Activated CD8-positive, alpha-beta memory T cell treated with anti-CD3 and anti-CD28 coated beads for 1 hour (primary cell): ENCODE measurements at places on chromosomes 7 and 10.

GRCh38 chr7:140304191-140304799 is 94.0 kb downstream of the SLC37A3 start:
- peak; percentile 5 for DNase-seq

DNA sequence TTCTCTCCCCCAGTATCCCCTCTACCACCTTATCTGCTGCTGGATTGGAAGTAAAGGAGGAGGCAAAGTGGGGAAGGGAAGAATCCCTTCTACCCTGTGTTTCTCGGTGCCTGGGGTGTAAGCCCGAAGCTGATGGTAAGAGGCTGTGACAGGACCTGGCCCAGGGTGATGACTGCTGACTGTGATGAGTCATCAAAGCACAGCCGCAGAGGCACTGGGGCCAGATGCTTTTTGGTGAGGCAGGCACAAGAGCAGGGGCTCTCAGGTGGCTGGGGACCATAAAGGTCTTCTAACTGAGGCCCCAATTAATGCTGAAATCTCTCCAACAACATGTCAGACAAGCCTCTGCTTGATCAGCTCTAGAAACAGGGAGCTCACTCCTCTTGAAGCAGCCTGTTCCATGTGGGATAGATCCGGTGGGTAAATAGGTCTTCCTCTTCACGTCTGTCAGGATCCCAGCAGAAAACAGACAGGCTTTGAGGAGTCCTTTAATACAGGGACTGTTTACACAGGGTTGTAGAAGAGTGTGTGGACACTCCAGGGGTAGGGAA is 86.1 kb upstream of the PCBD1 start:
- no peak for DNase-seq

GRCh38 chr7:139886206-139886605 is 57.1 kb downstream of the TBXAS1 start:
- DNase-seq: no peak

DNA sequence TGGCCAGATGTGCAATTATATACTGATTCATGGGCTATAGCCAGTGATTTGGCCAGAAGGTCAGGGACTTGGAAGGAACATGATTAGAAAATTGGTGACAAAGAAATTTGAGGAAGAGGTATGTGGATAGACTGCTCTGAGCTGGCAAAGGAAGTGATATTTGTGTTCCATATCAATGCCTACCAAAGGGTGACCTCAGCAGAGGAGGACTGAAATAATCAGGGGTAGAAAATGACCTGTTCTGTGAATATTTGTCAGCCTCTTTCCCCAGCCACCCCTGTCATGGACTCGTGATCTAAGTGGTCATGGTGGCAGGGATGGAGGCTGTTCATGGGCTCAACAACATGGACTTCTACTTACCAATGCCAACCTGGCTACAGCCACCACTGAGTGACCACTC is 47.0 kb downstream of the PTPRE start:
- no peak for DNase-seq

DNA sequence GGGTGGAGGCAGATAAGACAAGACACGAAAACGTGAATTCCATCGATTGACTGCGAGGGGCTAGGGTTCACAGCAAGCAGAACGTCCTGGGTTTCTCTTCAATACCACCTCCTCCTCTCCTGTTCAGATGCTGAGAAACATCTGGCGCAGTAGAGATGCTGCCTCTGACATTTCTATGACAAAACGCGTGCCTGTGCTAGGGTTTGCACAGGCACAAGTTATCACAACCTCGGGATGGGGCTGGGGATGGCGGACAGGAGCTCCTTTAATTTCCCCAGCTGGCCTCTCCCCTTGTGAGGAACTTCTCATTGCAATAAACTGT is 99.8 kb upstream of the SVIL start:
- no peak for DNase-seq

DNA sequence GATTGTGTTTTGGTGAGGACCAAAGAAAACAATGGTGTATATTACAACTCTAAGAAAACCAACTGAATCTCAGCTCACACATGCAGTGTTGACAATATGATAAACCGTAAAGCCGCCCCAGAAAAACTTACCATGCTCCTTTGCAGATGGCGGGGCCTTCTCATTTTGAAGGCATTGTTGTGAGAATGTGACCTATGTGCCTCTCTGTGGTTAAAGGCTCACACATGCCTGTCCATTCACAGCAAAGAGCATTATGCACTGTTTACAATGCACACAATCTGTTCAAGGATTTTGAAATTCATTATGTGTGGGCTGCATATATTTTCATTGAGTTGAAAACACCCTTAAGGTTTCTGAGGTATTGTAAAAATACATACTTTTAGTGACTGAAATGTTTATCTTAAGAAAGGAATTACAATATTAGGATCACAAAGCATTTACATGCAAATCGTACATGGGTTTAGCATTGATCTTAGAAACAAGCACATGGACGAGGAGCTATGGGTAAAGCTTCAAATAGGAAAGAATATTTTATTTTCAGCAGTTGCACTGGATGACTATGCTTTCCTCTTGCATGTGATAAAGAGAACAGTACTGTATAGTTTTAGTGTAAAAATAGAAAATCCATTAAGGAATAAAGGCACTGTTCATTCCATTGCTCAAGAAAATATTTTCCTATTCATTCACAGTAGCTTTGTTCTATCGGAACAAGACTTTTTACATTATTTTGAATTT is 334.3 kb downstream of the ARL4A start:
- DNase-seq: no peak

DNA sequence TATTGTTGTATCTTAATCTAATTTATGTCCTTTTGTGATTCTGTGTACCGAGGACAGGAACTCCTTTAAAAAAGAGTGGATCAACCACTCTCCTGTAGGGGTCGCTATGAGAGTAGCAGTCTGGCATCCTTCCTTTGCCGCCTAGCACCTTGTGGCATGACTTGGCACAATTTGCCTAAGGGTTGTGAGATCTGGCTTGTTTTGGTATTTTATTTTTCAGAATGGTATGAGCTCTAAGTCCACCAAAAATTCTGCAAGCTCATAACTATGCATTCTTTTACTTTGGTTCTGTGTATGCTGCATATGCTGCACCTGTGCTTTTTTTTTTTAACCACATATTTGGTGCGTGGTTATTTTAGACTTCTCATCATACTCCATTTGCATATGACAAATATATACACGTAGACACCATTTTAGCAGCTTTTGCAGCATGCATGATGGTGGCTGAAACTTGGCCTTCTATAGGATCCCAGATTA is 112.8 kb downstream of the CDK14 start:
- DNase-seq: no peak

DNA sequence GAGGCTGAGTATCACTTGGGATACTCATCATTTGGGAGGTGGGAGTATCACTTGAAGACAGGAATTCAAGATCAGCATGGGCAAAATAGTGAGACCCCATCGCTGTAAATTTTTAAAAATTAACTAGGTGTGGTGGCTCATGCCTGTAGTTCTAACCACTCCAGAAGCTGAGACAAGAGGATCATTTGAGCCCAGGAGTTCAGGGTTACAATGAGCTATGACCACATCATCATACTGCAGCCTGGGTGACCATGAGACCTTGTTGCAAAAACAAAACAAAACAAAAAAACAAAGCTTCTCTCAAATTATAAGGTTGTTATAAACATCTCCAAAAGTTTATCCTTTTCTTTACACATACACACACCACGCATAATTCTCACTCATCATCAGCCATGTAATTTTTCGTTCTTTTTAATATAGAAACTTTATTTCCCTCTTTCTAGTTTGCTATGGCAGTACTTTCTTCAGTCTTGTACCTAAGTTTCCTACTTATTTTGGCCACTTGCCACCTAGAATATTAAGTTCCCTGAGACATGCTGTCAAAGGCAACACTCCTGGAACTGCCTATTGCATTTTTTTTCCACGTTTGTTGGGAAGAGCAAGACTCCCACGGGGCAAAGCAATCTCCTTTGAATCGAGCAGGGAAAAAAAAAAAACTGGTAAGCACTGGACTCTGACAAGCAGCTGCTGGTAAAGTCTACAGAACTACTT is 37.1 kb downstream of the SKIDA1 start:
- DNase-seq: no peak

- no peak for DNase-seq
Measured at GRCh38 chr7:77702968-77703472, 6.8 kb downstream of the RSBN1L start.

GRCh38 chr7:13262929-13263530 is 575.6 kb downstream of the ARL4A start:
- DNase-seq: no peak

DNA sequence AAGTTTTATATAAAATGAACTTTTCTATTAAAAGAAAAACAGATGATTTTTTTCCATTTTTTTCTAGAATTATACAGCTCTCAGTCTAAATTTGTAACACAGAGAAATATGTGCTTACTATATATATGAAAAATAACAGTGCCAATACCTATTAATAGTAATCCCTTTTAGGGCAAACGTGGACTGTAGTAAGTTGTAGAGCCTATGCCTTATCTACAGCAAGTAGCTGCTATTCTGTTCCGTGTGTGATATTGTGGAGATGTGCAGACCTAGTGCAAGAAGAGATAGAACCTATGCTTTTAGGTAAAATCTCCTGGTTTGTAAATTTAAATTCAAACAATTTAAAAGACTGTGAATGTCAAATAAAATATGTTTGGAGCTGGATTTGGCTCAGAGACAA is 72.9 kb downstream of the FAS start:
- no peak for DNase-seq

- DNase-seq: no peak
Measured at GRCh38 chr10:107031931-107032699, 132.4 kb downstream of the SORCS1 start.

GRCh38 chr10:72014785-72015480 is 50.7 kb downstream of the CHST3 start:
- no peak for DNase-seq

- no peak for DNase-seq
Measured at GRCh38 chr10:65497837-65498236, 1428.0 kb upstream of the LRRTM3 start.

DNA sequence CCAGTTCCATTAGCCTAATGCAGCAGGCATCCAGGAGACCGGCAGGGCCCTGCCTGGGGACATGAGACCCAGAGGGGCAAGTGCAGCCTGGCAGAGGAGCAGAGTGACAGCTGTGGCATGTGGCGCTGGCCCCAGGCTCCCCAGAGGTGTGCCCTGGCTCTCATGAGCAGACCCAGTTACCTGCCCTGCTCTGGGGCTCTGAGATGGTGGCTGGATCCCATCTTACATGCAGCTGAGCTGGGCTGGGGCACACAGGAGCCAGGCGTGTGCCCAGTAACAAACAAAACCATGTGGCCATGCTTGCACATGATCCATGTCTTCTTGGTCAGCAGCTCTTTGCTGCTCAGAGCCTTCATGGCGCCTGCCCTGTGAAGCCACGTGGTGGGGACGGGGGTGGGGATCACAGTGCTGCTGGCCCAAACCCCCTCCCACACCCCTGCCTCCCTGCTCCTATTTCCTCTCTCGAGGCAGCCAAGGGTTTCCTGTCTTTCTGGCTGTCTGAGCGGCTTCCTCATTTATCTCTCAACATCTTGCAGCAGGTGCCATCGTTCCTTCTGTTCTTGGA is 40.3 kb upstream of the GTF2I start:
- DNase-seq: no peak

DNA sequence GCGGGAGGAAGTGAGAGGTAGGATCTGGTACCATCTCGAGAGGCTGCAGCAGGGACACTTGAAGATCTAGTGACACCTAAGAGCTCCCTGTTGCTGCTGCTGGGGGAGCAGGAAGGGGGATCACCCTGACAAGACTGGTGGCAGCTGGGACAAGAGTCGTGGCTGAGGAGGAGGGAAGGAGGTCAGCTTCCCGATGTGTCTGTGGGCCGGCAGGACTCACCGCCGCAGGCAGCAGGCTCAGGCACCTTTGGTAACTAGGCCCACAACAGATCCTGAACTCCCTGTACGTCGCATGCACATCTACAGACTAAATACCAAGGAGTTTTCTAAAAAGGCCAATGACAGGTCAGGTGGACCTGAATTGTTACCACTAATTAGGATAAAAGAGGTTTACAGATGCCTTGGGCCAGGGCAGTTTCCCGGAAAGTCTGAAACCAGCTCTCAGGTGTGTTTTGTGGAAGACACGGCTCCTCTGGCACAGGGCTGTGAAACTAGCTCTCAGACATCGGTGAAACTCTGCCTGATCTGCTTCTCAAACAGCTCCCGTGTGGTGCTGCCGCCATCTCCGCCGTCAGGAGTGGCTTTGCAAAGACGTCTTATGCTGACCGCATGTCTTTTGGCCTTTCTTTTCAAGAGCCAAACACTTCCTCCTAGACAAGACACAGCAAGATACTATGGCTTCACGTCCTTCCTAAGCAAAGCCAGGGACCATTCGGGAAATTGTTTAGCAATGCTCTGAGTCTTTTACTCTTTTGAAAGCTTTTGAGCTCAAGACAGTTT is 609.7 kb downstream of the PTPRN2 start:
- no peak for DNase-seq

- no peak for DNase-seq
Measured at GRCh38 chr10:44997105-44997748, 3.5 kb upstream of the ZNF22 start.

DNA sequence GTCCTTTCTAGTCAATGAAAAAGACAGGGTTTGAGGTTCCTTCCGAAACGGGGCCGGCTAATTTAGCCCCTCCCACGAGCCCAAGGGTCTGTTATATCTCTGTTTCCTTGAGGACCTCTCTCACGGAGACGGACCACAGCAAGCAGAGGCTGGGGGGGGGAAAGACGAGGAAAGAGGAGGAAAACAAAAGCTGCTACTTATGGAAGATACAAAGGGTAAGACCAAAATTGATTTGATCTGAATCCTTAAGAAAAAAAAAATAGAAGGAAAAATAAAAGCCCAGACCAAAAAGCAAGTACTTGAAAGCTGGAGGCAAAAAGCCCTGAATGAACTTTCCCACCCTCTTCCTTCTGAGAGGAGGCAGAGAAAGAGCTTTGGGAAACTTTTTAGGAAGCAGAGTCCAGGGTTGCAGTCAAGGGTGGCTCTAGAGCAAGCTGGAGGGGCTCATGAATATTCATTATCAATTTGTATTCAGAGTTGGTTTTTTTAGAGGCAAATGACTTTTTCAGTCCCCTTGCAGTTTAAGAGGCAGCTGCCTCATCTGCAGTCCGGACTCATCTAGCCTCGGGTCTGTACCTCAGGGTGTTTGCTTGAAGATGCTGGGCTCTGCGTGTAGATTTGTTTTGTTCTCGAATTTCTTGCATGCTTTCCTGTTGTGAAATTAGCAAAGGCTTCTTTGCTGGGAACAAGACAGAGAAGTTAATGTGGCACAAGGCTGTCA is at the start of gene ENTPD1:
Gene ENTPD1, plus strand, starts transcription at position 123 of the 721 bp plus-strand sequence. Its CDS starts 77 bp downstream, at position 200.
- DNase-seq: no peak

DNA sequence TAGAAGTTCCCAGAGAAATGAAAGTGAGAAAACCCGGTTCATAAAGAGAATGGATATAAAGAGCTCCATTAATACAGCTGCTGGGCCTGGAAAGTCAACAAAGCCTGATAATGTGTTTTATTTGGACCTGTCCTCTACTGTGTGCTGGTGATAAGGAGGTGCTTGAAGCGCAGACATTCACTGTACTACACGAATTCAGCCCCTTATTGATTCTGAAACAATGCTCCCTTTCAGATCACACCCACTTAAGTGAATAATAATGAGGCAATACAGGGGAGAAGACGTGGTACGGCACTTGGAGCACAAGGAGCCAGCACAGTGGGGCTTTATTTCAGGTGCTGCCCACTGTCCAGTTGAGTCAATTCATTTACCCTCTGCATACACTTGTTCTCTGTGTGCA is 260.8 kb downstream of the FGFR2 start:
- no peak for DNase-seq
